Activated T-cell treated with anti-CD3 and anti-CD28 coated beads for 48 hours (primary cell): ENCODE measurements at places on chromosomes 4 and X.

DNA sequence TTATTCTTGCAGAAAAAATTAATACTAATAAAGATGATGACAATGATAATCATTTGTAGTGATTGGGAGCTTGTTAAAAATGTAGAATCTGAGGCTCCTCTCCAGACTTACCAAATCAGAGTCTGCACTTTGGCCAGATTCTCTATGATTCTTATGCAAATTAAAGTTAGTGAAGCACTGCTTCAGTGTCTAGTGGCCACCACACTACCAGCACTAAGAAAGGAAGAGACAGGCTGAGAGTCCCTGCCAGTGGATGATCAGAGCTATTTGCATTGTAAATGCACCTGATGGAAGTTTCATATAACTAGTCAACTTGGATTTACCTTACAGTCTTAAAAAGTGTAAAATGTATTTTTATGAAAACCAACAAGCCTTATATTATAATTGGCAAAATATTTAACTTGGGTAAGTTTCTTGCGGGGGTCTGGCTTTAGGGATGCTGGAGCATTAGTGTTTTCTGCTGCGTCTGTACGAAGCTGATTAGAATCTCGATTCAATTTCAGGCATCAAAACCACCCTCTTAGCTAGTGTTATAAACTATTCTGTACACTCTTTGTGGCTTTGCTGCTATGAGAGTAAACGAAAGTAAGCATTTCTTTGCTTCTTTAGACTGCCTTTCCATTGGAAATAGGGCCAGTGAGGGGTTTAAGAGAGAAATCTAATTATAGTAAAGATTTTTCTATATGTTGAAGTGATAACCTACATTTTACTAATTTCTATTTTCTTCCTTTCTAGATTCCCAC, 114.1 kb downstream of the TLL1 start:
- DNase-seq = no peak

GRCh38 chrX:123814343-123814742, 45.5 kb upstream of the XIAP start:
- DNase-seq = no peak

DNA sequence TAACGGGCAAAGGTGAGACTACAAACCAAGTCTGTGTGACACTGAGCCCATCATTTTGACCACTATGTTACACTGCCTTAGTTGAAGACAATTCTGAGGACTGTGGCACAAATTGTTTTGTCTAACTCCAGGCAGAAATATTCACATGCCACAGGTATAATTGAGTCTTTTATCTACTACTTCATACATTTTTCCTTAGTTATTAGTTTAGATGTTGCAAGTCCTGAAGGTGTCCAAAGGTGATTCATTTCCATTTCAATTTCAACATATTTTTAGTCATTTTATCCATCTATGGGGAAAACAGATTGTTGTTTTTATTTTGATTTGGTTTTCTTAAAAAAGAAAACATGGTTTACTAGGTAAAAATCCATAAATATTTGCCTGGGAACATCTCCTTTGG, 341.7 kb upstream of the SMIM31 start:
- no peak for DNase-seq

DNA sequence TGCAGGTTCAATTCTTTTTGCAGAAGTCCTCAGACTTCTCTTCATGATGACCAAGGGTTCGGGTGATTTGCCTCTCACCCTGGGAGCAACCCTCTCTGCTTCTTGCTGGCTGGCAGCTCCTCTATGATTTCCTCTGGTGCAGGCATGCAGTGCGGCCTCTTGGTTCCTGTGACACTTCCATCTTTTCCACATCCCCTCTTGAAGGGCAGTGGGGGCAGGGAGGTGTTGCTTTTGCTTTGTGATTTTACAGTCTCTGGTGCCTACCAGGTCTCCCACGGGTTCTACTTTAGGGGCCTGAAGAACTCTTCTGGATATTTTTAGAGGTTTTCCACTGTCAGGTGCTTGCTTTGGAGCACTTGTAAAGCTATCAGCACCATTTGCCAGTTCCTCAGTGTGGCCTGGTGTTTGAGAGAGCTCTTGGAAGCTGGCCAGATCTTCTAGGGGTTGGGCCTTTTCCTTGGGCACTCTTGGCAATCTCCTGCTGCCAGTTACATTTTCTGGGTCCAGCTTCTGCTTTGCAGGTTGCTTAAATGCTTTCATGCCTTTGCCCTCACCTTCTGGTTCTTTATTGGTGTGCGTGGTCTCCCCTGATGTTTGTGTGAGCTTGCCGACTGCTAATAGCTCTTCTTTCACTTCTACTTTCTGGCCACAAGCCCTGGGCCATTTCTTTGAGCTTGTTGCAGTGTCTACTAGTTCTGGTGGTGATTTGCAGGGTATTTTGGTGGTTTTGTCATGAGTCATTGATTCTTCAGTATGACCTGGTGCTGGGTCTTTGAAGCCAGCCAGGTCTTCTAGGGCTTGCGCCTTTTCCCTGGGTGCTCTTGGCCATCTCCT, 11.5 kb upstream of the CHST7 start:
- no peak for DNase-seq

- DNase-seq = no peak
Observed at GRCh38 chr4:88528861-88529260, 5.3 kb upstream of the PYURF start.

GRCh38 chr4:98510757-98511517, 147.5 kb downstream of the TSPAN5 start:
- DNase-seq = no peak

DNA sequence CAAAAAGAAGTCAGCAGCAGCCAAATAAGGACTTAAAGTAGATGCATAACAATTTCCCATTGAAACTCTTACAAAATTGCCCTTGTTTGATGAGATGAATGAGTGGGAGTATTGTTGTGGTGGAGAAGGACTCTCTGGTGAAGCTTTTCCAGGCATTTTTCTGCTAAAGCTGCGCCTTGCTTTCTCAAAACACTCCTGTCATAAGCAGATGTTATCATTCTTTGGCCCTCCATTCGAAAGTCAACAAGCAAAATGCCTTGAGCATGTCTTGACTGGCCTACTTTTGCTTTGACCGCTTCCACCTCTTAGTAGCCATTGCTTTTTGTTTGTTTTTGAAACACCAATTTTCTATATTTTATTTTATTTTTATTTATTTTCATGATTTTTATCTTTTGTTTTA, 340.9 kb upstream of the FGF13 start:
- no peak for DNase-seq
